HT1080 (cell line): ENCODE measurements at places on chromosomes 5 and 9. TPM values are rescaled to one million over a fixed set of nuclear protein-coding genes. Genes with fewer than 3 reads are reported as not detected.

Gene CMYA5
- total RNA-seq, result 0.06 and 0.17 TPM in 2 replicates

Gene ZNG1E
- 24.2 and 28.6 TPM in 2 replicates for total RNA-seq

- no peak for DNase-seq
These were observed 16.6 kb upstream of the PCDHB2 start for GRCh38 chr5:141077826-141078225.

- DNase-seq, result no peak
These were observed 381.6 kb downstream of the EFNA5 start for GRCh38 chr5:107289030-107289714.

- DNase-seq, result no peak
These were observed 117.2 kb upstream of the CACNA1B start for GRCh38 chr9:137760426-137760825.

- no peak for DNase-seq
These were observed 84.7 kb downstream of the ELAVL2 start for GRCh38 chr9:23741351-23741750.

GRCh38 chr5:113817683-113818082 lies 304.2 kb downstream of the YTHDC2 start:
- no peak for DNase-seq

DNA sequence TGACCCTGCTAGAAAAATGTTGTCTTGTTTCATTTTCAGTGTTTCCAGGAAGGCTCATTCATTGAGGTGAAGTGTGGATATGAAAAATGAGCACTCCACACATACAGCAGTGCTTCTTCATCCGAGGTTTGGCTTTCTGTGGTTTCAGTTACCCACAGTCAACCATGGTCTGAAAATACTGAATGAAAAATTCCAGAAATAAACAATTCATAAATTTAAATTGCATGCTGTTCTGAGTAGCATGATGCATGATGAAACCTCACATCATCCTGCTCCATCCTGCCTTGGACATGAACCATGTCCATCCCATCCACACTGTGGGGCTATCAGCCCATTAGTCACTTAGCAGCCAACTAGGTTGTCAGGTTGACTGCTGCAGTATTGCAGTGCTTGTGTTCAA lies 10.4 kb upstream of the SLC45A2 start:
- peak; percentile 28 for DNase-seq
